NCI-H1436 (cell line): ENCODE measurements at places on chromosomes 3 and 15.

DNA sequence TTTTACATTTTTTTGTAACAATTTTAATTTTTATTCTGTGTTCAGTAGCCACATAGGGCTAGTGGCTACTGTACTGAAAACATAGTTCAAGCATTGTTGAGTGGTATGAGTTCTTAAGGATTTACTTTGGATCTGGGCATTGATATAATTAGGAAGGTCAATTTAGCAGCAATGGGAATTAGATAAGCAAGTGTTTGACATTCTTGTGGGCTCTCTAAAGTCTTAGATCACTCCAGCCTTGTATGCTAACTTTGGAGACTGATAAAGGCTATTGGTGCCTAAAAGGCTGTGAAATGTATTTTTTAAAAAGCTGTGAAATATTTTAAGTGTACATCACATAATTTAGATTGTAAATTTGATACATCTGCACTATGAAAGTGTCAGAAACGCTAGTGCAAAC is 2.5 kb upstream of the DNAJC13 start:
- DNase-seq: no peak

- no peak for DNase-seq
These were observed 427 bp upstream of the RNF111 start for GRCh38 chr15:58987036-58987435.

- DNase-seq: no peak
These were observed 408.2 kb upstream of the RASGRP1 start for GRCh38 chr15:38972831-38973230.

GRCh38 chr3:30203301-30203700 is 403.1 kb upstream of the TGFBR2 start:
- no peak for DNase-seq

DNA sequence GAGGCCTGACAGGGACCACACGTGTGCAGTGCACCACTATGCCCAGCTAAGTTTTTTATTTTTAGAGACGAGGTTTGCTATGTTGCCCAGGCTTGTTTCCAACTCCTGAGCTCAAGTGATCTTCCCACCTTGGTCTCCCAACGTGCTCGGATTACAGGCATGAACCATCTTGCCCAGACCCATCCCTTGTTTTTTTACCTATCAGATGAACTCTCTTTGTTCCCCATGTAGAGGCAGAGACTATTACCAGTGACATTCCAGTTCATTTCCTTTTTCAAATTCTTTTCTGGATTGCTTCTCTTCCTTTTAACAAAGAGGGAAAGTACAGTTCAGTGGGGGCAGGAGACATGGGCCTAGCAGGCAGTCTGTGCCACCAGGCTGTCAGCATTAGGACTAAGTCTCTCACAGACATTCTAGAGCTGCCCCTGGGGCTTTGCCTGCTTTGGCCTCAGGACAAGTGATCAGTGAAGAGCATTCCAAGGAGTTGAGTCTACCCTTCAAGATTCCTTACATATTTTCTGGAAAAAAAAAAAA is 103.5 kb upstream of the SLC7A14 start:
- no peak for DNase-seq

DNA sequence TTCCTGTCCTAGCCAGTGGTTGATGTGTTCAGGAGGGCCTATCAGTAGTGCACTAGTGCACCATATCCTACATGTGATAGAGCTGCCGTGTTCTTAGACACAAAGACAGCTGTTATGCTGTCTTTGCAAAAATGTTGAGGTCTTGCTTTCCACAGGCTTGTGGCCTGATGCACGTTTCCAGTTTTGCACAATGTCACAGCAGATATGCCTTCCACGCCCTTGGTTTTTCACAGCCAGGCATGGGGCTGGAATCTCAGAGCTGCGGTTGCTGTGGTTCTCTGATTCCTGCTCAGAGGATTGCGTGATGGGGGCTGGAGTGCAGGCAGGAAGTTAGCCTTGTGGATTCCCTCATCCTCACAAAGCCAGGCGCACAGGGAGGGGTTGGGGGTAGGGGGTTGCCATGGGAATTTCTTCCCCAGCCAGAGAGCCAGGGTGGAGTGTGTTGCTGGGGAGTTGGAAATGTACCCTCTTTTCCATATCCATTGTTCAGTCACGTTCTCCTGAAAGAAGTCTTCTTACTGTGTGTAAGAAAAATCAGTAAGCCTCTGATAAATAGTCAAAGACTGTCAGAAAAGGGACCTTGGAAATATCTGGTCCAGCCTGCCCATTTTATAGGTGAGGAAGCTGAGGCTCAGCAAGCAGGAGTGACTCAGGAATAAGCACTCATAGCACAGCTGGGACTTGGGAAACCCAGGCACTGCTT is 79.4 kb downstream of the SMAD3 start:
- no peak for DNase-seq

- no peak for DNase-seq
These were observed 19.7 kb downstream of the KCNAB1 start for GRCh38 chr3:156140001-156140595.

GRCh38 chr3:123658852-123659206 is 74.0 kb upstream of the HACD2 start:
- no peak for DNase-seq

GRCh38 chr15:57953874-57954273 is 111.6 kb downstream of the ALDH1A2 start:
- DNase-seq: no peak

GRCh38 chr3:141380987-141381386 is 12.7 kb downstream of the ZBTB38 start:
- DNase-seq: no peak

DNA sequence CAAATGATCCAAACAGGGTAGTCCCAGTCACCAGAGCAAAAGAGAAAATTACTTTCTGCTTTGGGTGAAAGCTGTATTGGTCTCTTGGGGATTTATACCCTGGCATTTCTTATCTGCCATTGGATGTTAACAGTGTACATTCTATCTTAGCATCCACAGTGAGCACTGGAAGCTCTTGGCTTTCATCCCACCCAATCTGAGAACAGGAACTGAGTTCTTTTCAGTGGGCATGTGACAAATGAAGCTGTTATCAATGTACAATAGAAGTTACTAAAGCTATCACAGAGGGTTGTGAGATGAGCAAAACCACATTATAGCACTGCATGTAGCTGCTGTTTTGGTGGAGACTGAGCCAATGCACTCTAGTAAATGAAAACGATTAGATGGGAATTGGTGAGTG is 300.7 kb downstream of the TUSC7 start:
- DNase-seq: no peak

DNA sequence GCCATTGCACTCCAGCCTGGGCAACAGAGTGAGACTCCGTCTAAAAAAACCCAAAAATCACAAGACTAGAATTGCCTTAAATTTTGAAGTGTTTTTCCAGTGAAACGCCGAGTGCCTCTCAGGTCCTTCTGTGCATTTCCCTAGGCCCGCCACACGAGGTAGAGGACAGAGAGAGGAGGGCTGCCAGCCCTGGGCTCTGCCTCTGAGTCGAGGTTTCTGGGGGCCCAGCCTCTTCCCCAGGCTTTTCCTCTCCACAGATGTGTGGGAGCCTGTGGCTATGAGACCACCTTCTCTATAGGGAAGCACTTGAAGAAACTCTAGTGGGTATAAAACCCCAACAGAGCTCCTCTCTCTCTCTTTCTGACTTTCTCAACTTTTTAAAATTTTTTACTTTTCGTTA is 10.9 kb upstream of the EHD4 start:
- no peak for DNase-seq

DNA sequence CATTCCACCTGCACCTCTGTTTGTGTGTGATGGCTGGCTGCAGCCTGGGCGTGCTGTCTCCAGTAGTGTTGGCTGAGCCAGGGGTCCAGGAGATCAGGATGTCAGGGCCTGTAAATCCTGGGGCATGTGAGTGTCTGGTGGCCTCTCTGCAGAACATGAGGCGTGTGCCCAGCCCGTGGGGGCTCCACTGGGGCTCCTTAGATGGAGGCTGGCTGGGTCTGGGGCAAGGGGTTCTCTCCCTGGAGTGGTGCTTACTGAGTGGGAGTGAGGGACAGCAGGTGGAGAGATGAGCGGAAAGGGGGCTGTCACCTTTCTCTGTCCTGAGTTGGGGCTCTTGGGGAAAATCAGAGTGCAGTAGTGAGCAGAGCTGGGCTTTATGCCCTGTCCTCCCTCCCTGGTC is 152.2 kb downstream of the CHDH start:
- DNase-seq: no peak

- no peak for DNase-seq
These were observed 8.7 kb upstream of the TRIM69 start for GRCh38 chr15:44727485-44728231.

- DNase-seq: no peak
These were observed 111.3 kb downstream of the MBNL1 start for GRCh38 chr3:152380043-152380442.

GRCh38 chr3:77906102-77906709 is 866.3 kb downstream of the ROBO2 start:
- no peak for DNase-seq

DNA sequence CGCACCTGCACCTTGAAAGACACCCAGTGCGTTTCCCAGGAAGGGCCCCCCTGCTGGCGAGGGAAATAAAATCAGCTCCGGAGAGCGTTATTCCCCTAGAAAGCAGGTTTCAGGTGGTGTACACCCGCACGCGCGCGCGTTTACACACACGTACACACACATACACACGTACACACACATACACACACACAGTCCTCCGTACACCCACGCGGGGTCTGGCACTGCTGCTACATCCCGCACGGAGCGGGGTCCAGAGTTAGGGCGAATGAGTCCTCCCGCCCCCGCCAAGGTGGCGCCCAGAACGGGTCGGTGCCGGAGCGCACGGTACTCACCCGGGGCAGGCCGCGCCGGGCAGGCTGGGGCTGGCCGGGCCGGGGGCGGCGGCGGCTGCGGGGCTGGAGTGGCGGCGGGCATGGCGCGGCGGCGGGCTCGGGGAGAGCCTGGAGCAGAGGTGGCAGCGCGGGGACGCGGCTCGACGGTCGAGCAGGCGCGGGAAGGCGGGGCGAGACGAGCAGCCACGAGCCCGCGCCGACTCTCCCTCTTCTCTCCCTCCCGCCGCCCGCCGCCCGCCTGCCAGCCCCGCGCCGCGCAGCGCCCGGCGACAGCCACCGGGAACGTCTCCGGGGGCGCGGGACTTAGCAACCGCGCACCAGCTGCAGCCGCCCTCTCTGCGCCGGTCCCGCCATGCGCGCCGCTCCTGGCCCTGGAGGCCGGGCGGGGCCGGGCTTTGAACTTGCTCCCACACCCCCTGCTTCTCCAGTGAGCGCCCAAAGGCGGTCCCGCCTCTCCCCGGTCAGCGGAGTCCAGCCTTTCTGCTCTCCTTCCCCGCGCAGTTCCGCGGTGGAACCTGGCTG is at the start of gene DCLK3:
DCLK3 (minus strand) TSS at position 704 of the 854 bp plus-strand sequence; CDS start at position 414, 290 bp downstream.
- peak; percentile 15 for DNase-seq

DNA sequence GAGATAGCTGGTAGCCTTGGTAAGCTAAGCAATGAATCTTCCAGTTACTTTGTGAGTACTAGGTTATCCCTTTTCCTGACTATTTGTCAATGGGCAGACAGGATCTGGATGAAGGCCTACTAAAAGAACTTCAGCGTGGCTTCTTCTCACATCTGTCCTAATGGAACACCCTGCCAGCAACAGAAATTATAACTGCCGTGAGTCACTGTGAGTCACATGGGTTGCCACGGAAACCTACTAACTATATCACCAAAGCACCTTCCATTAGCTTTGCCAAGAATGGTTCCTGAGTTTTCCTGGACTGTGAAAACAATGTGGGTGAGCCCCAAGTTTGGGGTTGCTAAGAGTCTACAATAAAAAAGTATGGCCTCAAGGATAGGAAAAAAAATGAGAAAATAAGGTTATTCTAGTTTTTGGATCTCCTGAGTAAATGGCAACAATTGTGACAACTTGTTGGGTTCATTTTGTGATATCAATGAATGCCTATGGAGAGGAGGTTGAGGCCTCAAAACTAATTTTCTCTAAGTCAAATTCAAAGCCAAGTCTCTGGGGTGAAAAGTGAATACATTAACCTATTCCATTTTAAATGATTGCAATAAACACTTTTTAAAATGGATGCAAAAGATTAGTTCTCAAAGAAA is 195.1 kb upstream of the ICE2 start:
- no peak for DNase-seq

GRCh38 chr3:46187876-46188275 is 20.2 kb downstream of the CCR1 start:
- no peak for DNase-seq

GRCh38 chr15:62972814-62973213 is 69.7 kb upstream of the TPM1 start:
- no peak for DNase-seq

DNA sequence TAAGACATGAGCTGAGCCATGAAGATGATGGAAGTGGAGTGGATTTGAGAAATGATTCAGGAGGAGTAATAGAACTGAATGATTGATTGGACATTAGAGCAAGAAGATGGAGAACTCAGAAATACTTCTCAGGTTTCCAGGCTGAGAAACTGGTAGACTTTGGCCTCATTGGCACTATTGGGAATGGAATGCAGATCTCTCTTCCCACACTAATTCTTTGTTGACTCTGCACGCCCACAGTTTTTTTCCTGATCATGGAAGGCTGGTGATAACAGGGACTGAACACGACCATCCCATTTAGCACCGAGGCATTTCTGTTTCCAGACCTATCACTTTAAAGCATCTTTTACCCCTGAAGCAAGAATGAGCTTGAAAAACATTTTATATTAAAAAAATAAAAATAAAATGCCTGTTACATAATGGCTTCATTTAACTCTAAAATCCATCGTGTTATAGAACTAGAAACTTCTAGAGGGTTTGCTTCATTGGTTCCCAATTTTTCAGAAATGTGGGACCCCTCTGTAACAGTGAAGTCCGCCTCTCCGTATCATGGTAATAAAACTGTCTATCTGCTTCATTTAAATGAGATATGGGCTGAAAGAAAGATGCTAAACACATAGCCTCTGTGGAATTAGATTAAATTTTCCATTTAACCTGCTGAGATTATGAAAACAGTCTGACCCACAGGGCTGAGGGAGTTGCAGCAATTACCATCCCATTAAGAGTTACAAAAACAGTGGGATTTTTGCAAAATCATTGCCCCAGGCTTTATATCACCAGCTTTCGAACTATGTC is 562.0 kb upstream of the CFAP20DC start:
- no peak for DNase-seq

GRCh38 chr15:53324061-53324460 is 435.4 kb downstream of the WDR72 start:
- no peak for DNase-seq
